NCI-H2029 treated with DMSO at 0.1 percent for 48 hours (cell line): ENCODE measurements at places on chromosomes 6 and 20.

GRCh38 chr20:59153355-59153681, 10.3 kb upstream of the ZNF831 start:
- no peak for DNase-seq

GRCh38 chr6:89120371-89120770, 2.5 kb upstream of the SRSF12 start:
- no peak for DNase-seq

DNA sequence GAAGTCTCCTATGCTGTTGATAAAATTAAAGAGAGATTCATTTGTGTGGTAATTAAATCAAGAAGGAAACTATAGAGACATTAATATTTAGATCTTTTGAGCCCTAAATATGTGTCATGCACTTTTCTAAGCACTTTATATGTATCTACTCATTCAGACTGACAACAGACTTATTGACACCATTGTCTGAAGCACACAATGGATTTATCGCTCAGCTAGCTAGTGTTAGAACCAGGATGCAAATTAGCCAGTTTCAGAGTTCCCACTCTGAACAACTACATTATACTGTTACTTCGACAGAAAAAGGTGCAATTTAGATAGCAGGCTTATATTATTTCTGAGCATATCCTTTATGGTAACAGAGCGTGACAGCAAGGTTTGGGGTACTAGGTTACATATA, 27.7 kb upstream of the KIAA0408 start:
- no peak for DNase-seq

GRCh38 chr20:53884859-53885541, 185.4 kb downstream of the BCAS1 start:
- DNase-seq, result no peak

GRCh38 chr6:123770247-123770949, 33.3 kb upstream of the NKAIN2 start:
- no peak for DNase-seq

- DNase-seq, result no peak
Observed at GRCh38 chr20:43507150-43508080, at the start of gene L3MBTL1. TSS of gene L3MBTL1 (plus strand) at chr20:43507697. CDS start at chr20:43513504, 5,807 bp downstream.

GRCh38 chr6:144359783-144360182, 74.6 kb downstream of the UTRN start:
- DNase-seq, result no peak

DNA sequence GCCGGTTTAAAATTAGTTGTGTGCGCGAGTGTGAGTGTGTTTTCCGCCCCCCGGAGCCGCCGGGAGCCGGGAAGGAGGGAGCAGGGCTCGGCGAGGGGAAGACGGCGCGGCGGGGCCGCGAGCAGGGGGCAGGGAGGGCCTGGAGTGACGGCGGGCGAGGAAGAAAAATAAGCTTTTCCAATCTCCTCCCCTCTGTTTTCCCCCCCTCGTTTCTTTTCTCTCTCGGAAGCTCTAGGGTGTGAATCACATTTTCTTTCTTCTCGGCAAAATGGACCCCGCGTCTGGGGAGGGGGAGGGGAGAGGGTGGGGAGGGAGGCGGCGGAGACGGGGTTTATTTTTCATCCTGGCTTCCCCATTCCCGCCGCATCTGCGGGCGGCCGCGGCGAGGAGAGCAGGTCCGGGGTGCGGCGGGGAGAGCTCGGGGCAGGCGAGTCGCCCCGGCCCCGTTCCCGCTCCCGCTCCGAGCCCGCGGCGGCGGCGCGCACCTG, 881 bp downstream of the BICRAL start:
- peak; percentile 75 for DNase-seq

DNA sequence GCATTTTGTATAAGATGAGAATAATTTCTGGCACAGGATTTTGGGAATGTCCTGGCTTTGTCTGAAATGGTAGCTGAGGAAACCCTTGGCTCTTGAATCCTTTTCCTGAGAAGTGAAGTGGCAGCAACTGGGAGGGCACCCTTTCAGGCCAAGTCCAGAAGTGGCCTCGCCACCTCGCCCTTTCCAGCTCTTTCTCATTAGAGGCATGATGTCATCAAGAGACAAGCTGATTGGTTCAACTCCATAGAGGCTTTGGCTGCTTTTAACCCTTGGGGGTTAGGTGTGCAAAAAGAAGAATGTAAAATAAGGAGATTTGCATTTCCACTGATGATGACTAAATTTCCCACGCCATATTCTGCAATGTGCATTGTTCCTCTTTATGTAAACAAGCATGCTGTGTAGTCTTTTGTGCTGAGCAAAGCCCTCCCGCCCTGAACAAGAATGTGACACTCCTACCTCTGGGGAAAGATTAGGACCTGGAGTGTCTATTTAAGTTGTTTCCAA, 116.5 kb downstream of the TCP11 start:
- peak; percentile 88 for DNase-seq

- DNase-seq, result no peak
Observed at GRCh38 chr6:36327226-36327918, 9.3 kb downstream of the BNIP5 start.

- no peak for DNase-seq
Observed at GRCh38 chr20:50040432-50041245, 57.9 kb downstream of the SNAI1 start.

- DNase-seq, result no peak
Observed at GRCh38 chr6:160051390-160051789, 70.2 kb upstream of the SLC22A1 start.

GRCh38 chr6:10316373-10316721, 98.5 kb downstream of the TFAP2A start:
- DNase-seq, result no peak

DNA sequence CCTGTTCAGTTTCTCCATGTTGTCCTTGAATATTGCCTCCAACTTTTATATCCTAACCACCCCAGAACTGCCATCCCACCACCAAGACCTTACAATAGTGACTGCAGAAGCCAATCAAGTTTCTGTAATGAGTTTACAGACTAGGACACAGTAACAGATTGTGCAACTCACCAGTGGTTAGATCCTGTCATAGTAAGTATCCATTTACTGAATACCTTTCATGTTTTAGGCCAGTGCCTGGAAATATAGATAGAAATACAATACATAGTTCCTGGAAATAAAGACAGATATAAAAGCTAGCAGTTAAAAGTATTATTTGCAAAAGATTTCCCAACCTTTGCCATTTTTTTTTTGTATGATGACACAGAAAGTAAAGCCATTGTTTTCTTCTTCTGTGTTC, 471.8 kb upstream of the BTBD3 start:
- no peak for DNase-seq
